PC-9 (cell line): ENCODE measurements at places on chromosomes 6 and 20. TPM values are rescaled to one million over a fixed set of nuclear protein-coding genes. Genes with fewer than 3 reads are reported as not detected.

DNA sequence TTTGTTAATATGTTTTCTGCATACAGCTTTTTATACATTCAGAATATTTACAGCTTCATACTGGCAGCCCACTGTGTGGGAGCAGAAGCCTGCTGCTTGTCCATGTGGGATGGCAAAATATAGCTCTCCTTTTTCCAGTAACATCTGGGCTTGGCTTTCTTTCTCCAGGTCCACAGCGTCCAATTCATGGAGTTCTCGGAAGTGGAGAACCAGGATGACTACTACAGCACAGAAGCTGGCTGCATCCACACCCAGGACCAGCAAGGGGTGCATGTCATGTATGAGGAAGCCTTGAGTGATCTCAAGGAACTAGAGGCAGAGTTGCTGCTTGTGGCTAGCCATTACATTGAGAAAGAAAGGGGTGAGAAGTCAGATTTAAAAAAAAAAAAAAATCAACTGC lies 143.1 kb downstream of the CD164 start:
- DNase-seq: no peak
- no peaks in the 10 kb centered on the region for H3K27me3 ChIP-seq
- no peak overlapping the region for H3K27ac ChIP-seq
- H3K4me1 ChIP-seq: peaks cover 22% of the 10 kb centered on the region

DNA sequence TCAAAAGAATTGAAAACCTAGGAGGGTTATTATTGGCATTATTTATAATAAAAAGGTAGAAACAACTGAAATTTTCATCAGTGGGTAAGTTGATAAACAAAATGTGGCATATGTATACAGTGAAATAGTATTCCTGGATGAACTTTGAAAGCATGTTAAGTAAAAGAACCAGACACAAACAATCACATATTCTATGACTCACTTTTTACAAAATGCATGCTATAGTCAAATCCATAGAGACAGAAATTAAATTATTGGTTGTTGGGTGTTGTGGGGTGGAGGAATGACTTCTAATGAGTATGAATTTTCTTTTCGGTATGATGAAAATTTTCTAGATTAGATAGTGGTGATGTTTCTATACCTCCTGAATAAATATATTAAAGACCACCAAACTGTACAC lies 94.6 kb downstream of the LRRC1 start:
- no peak overlapping the region for H3K27ac ChIP-seq
- no peaks in the 10 kb centered on the region for H3K36me3 ChIP-seq
- H3K4me1 ChIP-seq: no peaks in the 10 kb centered on the region

GRCh38 chr6:120248451-120248850 lies 898.9 kb upstream of the MAN1A1 start:
- no peaks in the 10 kb centered on the region for H3K4me1 ChIP-seq
- no peak overlapping the region for H3K4me3 ChIP-seq
- H3K27ac ChIP-seq: no peak overlapping the region
- no peaks in the 10 kb centered on the region for H3K27me3 ChIP-seq
- DNase-seq: no peak
- no peaks in the 10 kb centered on the region for H3K36me3 ChIP-seq

DNA sequence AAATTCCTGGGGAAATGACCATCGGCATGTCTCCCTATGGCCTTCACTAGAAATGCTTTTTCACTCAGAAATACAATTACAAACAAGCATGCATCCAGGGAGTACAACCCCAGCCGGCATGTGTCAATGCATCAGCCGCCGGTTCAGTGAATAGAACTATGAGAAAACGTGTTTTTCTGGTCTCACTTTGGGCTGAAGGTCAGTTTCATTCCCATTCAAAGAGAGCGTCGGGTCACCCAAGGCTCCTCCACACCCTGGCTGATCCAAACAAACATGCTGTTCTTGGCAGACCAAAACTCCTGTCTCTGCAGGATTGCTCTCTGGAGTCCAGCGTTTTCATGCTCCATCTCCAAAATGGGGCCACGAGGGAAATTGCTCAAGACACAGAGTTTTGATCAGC lies 35.5 kb upstream of the NXT1 start:
- H3K27ac ChIP-seq: no peak overlapping the region
- no peak overlapping the region for H3K4me3 ChIP-seq
- peaks cover 7% of the 10 kb centered on the region; the same call in 1 of the 2 replicates for H3K27me3 ChIP-seq

Gene ZSCAN23
- total RNA-seq: 9.1 and 12.0 TPM in 2 replicates
